RPMI7951 (cell line): ENCODE measurements at places on chromosomes 2 and 18. TPM values are rescaled to one million over a fixed set of nuclear protein-coding genes. Genes with fewer than 3 reads are reported as not detected.

Gene CHST9
- total RNA-seq: not detected in 2 replicates

Gene TEKT4
- total RNA-seq: not detected in 2 replicates

Gene CAPG
- total RNA-seq: 5.2 and 8.5 TPM in 2 replicates

Gene PSMD14
- 198 and 202 TPM in 2 replicates for total RNA-seq

Gene SH2D6
- not detected in 2 replicates for total RNA-seq

Gene PLEK
- total RNA-seq: not detected in 2 replicates

Gene PAIP2B
- total RNA-seq: 0.48 and 0.49 TPM in 2 replicates

Gene PLEKHH2
- 0.59 and 0.72 TPM in 2 replicates for total RNA-seq

Gene SPDYA
- 0.20 and 0.60 TPM in 2 replicates for total RNA-seq

Gene IGFBP2
- 3.5 and 6.4 TPM in 2 replicates for total RNA-seq

Gene CAPN14
- total RNA-seq: 0.96 and 1.3 TPM in 2 replicates
